ENCODE measurements at places on chromosomes 1 and 21. TPM values are rescaled to one million over a fixed set of nuclear protein-coding genes. Genes with fewer than 3 reads are reported as not detected.
A peak's percentile ranks its signal among the peaks of the same experiment; 100 is the strongest.

SLC66A1 gene
- 9.7 TPM for total RNA-seq

DYNLT5 gene
- 0.48 TPM for total RNA-seq

FNBP1L gene
- 25.5 TPM for total RNA-seq

RHBDL2 gene
- total RNA-seq, result 0.19 TPM

CFHR3 gene
- total RNA-seq, result not detected

DNA sequence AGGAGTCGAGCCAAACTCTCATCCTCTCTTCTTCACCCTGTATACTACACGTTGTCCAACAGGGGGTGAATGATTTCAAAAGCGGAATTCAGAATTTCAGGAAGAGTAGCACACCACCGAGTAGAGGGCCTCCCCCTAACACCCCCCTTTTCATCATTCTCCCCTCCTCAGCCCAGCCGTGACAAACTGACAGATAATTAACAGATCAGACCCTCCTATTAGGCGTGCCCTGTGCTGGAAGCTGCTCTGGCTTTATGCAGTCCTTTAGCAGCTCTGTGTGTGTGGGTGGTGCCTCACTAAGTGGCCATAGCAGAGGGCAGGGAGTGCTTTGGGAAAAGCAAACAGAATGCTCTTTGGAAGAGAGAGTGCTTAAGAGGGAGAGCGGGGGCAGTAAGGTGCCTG lies 44.3 kb downstream of the PEX14 start:
- no peak overlapping the region for H3K27ac ChIP-seq
- no peaks in the 10 kb centered on the region for H3K27me3 ChIP-seq
- H3K4me3 ChIP-seq, result no peak overlapping the region
- no peak for DNase-seq
- no peaks in the 10 kb centered on the region for H3K4me1 ChIP-seq

DNA sequence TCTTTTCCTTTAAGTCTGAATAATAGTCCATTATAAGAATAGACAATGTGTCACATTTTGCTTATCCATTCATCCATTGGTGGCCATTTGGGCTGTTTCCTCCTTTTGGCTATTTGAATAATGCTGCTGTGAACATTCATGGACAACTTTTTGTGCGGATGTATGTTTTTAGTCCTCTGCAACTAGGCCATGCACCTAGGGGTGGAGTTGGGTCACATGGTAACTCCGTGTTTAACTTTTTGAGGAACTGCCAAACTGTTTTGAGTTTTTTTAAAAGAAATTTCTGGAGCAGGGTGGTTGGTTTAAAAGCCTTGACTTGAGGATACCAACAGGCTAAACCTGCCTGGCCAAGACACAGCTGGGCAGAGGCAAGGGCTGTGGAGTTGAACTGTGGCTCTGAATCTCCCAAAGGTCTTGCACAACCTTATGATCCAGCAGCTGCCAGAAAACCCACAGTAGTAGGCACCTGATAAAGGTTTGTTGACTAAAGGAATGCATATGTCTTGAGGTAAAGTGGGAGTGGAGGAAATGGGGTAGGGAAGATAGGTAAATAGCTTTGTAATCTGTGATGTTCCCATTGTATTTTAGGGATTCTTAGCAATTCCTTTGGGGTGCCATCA lies 5.6 kb upstream of the RPTN start:
- H3K27ac ChIP-seq, result no peak overlapping the region
- H3K36me3 ChIP-seq, result no peaks in the 10 kb centered on the region
- no peak for DNase-seq
- no peak overlapping the region for H3K4me3 ChIP-seq
- no peaks in the 10 kb centered on the region for H3K4me1 ChIP-seq

DNA sequence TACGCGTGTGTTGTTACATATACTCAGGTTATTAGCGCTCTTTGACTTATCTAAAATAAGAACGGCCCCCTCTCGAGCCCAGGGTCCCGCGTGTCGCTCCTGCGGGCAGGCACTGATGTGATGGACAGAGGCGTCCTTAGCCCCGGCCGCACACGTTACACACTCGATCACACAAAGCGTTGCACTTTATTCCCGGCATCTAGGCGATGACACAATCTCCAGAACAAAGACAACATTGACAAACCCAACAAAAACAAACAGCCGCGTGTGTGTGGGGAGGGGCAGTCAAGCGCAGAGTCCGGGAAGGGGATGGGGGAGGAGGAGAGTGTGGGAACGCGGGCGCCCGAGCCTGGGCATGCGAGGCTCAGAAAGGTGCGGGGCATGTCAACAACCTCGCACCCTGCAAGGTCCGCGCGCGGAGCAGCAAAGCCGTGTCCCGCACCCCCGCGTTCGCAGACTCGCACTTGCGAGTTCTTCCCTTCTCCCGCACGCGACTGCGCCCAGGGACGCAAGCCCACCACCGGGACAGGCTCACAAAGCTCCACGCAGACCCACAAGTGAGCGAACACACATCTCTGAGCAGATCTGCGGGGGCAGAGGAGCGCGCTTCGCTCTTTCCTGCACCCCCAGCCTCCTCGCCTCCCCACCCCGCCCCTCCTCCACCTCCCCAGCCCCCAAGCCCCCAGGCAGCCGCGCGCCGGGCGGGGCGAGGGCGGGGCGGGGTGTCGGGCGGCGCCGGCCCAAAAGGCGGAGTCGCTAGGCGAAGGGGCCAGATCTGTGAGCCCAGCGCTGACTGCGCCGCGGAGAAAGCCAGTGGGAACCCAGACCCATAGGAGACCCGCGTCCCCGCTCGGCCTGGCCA lies at the start of gene EFNA1:
EFNA1 (plus strand) TSS at position 772 of the 862 bp plus-strand sequence. CDS start 102 bp downstream, outside the sequence.
- peaks cover 12% of the 10 kb centered on the region for H3K36me3 ChIP-seq
- H3K4me1 ChIP-seq, result peaks cover 59% of the 10 kb centered on the region
- DNase-seq, result peak; percentile 81
- no peaks in the 10 kb centered on the region for H3K27me3 ChIP-seq
- H3K4me3 ChIP-seq, result peak within 1 kb of the TSS; percentile 72
- peak within 1 kb of the TSS; percentile 91 for H3K27ac ChIP-seq

- no peaks in the 10 kb centered on the region for H3K27me3 ChIP-seq
- no peak overlapping the region for H3K27ac ChIP-seq
- no peak overlapping the region for H3K4me3 ChIP-seq
- H3K4me1 ChIP-seq, result peaks cover 5% of the 10 kb centered on the region
These were observed 4.6 kb downstream of the LPGAT1 start for GRCh38 chr1:211825980-211826379.

GRCh38 chr1:112957133-112957812 lies 1.3 kb upstream of the SLC16A1 start:
- DNase-seq, result no peak
- H3K27me3 ChIP-seq, result no peaks in the 10 kb centered on the region
- peak overlapping the region; percentile 69 for H3K4me3 ChIP-seq
- peak overlapping the region; percentile 97 for H3K27ac ChIP-seq
- H3K36me3 ChIP-seq, result no peaks in the 10 kb centered on the region

DNA sequence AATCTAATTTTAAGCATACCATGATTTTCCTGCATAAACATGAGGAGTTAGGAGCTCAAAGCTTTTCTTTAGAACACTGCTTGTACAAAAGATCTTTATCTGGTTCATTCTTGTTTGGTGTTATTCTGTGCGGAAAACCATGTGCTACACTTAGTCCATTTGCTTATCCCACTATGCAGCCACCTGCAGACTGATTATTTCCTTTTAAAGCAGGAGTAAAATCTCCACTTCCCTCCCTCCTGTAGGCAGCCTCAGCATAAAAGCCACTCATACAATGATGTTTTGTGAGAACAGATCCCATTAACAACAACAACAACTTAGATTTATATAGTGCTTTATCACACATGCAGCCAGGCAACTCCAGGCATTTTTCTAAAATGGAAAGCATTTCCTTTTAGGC lies 355.3 kb upstream of the NEGR1 start:
- no peaks in the 10 kb centered on the region for H3K36me3 ChIP-seq
- no peaks in the 10 kb centered on the region for H3K4me1 ChIP-seq
- no peaks in the 10 kb centered on the region for H3K27me3 ChIP-seq
- no peak overlapping the region for H3K27ac ChIP-seq

- H3K27ac ChIP-seq, result no peak overlapping the region
- H3K4me1 ChIP-seq, result no peaks in the 10 kb centered on the region
- H3K36me3 ChIP-seq, result no peaks in the 10 kb centered on the region
- no peak overlapping the region for H3K4me3 ChIP-seq
These were observed 46.8 kb downstream of the ELAVL4 start for GRCh38 chr1:50155541-50155940.

DNA sequence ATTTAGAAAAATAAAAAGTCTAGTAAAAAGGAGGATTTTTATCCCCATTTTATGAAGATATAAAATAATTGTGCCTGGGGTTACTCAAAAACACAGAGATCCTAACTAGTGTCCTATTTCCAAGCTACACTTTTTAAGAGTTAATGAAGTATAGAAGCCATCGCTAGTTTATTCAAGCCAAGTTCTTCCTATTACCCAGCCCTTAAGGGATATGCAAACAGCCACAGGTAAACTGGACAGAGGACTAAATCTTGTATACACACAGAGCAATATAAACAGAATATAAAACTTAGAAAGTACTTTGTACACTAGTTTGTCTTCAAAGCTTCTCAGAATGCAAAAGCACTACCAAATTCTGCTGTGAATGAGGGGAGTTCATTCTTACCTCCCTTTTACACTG lies 111.1 kb downstream of the RERE start:
- H3K27me3 ChIP-seq, result no peaks in the 10 kb centered on the region
- no peak overlapping the region for H3K4me3 ChIP-seq
- H3K27ac ChIP-seq, result no peak overlapping the region
- no peaks in the 10 kb centered on the region for H3K36me3 ChIP-seq
- no peak for DNase-seq
- H3K4me1 ChIP-seq, result peaks cover 38% of the 10 kb centered on the region

DNA sequence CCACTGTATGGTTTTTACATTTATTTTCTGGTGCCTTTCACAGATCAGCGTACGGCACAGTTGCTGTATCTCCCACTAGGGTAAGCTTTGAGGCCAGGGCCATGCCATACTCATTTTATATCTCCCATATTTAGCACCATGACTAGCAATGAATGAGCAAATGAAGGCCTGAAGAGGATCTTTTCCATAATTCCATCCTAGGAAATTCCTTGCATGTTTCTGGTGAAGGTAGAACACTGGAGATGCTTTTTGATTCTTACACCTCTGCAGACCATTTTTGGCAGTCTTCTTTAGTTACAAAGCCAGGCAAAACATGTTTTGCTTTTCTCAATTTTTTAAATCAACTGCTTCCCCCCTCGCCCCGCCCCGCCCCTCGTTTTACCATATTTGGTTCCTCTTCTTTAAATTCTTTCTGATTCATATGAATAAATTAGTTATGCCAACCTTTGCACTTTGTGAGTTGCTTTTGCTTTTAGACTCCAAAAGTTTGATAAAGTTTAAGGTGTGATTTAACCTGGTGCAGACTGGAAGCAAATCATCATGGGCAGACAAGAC lies 78.9 kb upstream of the AK4 start:
- H3K27ac ChIP-seq, result peak overlapping the region; percentile 95
- H3K27me3 ChIP-seq, result no peaks in the 10 kb centered on the region
- H3K36me3 ChIP-seq, result no peaks in the 10 kb centered on the region
- peak overlapping the region; percentile 88 for H3K4me3 ChIP-seq
- peaks cover 6% of the 10 kb centered on the region for H3K4me1 ChIP-seq

- no peaks in the 10 kb centered on the region for H3K36me3 ChIP-seq
- H3K27me3 ChIP-seq, result peaks cover 59% of the 10 kb centered on the region
- no peak for DNase-seq
- H3K27ac ChIP-seq, result no peak overlapping the region
- H3K4me3 ChIP-seq, result no peak overlapping the region
These were observed 5.3 kb downstream of the HES2 start for GRCh38 chr1:6414443-6414844.

DNA sequence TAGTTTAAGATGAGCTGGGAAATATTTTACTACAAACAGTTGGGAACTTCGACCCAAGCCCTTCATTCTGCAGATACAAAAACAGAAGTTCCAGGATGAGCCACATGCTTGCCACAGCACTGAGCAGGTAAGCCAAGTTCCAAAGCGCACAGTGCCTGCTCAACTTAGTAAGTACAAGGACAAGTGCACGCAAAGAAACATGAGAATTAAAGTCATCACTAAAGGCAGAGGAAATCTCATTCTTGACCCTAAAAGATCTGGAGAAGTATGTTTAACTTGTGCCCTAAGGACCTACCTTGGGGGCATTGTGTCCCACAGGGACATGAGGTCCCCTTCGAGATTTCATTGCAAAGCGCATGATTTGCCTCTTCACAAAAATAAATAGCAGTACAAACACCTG lies 1.2 kb upstream of the UBAP2L start:
- DNase-seq, result no peak
- H3K36me3 ChIP-seq, result peaks cover 37% of the 10 kb centered on the region
- peak overlapping the region; percentile 99 for H3K27ac ChIP-seq
- peak overlapping the region; percentile 75 for H3K4me3 ChIP-seq
- no peaks in the 10 kb centered on the region for H3K27me3 ChIP-seq

GRCh38 chr1:197041486-197042353 lies 25.3 kb downstream of the F13B start:
- no peak overlapping the region for H3K27ac ChIP-seq
- H3K4me1 ChIP-seq, result no peaks in the 10 kb centered on the region
- no peak for DNase-seq
- H3K4me3 ChIP-seq, result no peak overlapping the region
- no peaks in the 10 kb centered on the region for H3K36me3 ChIP-seq
- no peaks in the 10 kb centered on the region for H3K27me3 ChIP-seq

DNA sequence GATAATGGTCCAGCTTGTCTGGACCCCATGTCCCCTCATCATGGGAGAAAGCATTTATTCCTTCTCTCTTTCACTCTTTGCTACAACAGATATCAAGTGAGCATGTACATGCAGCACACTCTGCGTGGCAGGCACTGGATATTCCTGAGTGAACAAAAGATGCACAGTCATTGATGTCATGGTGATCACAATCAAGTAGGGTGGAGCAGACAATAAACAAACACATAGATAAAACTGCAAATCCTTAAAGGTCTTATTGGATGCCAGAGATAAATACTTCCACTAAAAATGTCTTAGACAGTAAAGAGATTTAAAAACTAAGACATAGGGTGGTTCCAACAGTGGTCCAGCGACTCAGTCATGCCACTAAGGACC lies 178.0 kb downstream of the ZC3H11B start:
- H3K36me3 ChIP-seq, result no peaks in the 10 kb centered on the region
- no peak for DNase-seq
- H3K4me3 ChIP-seq, result no peak overlapping the region
- H3K27ac ChIP-seq, result no peak overlapping the region
- H3K4me1 ChIP-seq, result peaks cover 8% of the 10 kb centered on the region

DNA sequence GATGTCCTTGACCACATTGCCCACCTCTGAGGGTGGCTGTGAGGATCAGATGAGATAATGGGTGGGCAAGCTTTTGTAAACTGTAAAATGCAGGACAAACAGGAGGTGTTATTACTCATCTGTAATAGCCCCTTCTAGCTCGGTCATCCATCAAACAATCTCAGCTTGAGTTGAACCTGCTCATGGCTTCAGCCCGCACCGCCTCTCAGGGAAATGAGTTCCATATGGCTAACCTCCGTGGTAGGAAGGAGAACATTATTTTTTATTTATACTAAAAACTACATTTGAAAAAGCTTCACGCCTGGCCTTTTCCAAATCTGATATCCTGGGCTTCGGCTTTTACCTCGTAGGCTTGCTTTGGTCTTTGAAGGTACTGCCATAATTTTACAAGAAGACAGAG lies 116.2 kb upstream of the USP24 start:
- H3K4me3 ChIP-seq, result no peak overlapping the region
- no peak overlapping the region for H3K27ac ChIP-seq
- DNase-seq, result no peak

GRCh38 chr1:226737819-226738420 lies 1.2 kb downstream of the ITPKB start:
- H3K4me1 ChIP-seq, result peaks cover 44% of the 10 kb centered on the region
- H3K4me3 ChIP-seq, result peak overlapping the region; percentile 98
- H3K36me3 ChIP-seq, result peaks cover 32% of the 10 kb centered on the region
- H3K27ac ChIP-seq, result peak overlapping the region; percentile 96

- no peaks in the 10 kb centered on the region for H3K36me3 ChIP-seq
- H3K4me3 ChIP-seq, result no peak overlapping the region
- no peaks in the 10 kb centered on the region for H3K27me3 ChIP-seq
- H3K4me1 ChIP-seq, result no peaks in the 10 kb centered on the region
These were observed 152.7 kb upstream of the COL6A1 start for GRCh38 chr21:45828580-45829570.

GRCh38 chr21:43812139-43812821 lies 22.9 kb downstream of the RRP1 start:
- peak overlapping the region; percentile 52 for H3K4me3 ChIP-seq
- H3K27ac ChIP-seq, result no peak overlapping the region

All from heart left ventricle (tissue), 16 donors.